ENCODE measurements at places on chromosomes 16 and 17.

DNA sequence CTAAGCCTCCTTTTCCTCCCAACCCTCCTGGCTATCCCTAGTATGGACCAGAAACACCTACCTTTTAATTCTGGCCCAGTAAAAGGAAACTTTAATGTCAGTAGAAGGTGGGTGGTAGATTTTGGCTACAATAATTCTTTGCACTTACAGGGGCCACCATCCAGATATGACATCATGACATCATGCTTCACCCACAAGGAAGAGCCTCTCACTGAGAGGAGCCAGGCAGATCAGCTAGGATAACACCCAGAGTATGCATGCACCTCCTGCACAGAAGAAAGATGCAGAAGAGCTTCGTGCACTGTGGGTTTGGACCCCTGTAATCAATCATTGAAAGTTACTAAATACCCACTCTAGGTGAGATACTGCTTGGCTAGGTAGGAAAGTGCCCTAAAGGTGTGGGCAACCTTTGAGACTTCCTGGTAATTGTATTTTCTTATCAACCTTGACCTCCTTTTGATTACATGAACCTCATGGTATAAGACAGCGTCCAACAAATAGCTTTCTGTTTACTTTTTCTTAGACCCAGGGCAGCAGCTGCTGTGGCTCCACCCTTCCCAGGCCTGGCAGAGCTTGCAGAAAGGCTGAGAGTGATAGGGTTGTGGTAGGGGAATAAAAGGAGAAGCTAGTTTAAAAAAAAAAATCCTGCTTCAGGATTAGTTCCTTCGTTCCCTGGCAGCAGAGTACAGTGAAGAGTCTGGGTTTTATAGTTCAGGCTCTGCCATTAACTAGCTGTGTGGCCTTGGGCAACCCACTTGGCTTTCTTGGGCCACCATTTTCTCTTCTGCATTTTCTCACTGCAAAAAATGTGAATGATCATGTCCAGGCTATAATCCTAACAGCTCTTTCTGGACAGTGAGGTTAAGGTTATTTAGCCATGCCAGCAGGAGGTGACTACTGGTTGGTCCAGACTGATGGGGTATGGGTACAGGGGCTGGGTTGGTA is 6.2 kb downstream of the MAP3K14 start:
- DNase-seq, result no peak

DNA sequence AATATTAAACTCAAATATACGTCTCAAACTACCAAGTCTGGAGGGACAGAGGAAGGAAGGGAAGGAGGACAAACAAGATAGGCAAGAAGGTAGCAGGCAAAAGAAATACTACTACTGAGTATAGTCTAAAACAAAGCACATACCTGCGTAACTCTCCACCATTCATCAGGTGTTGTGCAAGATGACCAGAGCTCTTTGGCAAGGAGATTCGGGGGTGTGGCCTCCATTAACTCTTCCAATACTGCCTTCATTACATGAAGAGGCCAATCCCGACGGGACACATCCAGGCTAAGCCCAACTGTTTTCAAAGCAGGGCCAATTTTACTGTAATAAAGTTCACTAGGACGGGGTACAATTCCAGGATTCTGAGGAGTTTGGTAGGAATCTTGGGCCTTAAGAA is 38.2 kb upstream of the ARL6IP1 start:
- DNase-seq, result no peak

DNA sequence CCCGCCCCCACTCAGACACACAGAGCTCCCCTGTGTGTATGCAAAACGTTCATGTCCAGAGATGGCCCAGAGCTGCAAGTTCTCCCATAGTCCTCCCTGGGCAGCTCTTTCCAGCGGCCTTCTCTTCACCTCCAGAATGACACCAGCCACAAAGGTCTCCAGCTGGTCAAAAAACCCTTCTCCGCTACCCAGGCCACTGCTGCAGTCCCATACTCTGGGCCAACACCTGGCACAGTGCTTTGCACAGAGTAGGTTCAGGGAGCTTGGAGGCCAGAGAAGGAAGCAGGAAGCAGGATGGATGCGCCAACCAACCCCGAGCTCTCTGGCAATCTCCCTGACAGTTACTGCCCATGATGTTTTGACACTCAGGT is 1.1 kb upstream of the STAT5B start:
- no peak for DNase-seq

GRCh38 chr17:3683054-3683511 is 12.9 kb downstream of the P2RX5 start:
- peak; percentile 48 for DNase-seq

GRCh38 chr17:309361-309888 is 43.2 kb downstream of the RPH3AL start:
- no peak for DNase-seq

GRCh38 chr16:87095271-87095670 is 221.9 kb downstream of the C16orf95 start:
- no peak for DNase-seq

DNA sequence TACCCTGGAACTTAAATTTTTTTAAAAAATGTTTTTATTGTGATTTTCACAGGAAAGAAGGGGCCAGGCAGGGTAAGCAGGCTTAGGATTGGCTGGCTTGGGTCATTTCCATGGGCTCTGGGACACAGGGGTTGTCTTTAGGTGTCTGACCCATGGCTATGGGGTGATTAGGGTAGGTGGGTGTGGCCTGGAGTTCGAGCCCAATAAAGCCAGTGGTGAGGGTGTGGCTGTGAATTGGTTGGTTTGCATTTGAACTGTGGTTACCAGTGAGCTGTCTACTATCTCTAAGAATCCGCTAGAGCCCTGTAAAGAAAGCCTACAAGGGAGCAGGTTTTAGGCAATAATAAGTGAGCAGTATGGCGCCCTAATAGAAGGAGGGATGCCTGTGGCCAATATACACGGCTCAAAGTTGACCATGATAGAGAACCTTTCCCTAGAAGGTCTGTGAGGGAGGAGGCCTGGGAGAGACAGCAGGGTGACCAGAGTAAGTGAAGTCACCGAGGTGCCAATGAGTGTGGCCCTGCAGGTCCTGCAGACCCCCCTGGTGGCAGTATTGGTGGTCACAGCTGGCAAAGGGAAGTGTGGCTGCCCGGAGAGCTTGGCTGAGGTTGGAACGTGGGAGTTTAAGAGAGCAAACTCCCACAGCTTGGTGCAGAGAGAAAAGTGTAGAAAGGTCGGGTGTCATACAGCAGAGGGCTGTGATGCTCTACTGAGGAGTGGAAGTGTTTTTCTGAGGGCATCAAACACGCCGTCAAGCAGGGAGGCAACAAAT is 454.0 kb downstream of the WWOX start:
- DNase-seq, result no peak

DNA sequence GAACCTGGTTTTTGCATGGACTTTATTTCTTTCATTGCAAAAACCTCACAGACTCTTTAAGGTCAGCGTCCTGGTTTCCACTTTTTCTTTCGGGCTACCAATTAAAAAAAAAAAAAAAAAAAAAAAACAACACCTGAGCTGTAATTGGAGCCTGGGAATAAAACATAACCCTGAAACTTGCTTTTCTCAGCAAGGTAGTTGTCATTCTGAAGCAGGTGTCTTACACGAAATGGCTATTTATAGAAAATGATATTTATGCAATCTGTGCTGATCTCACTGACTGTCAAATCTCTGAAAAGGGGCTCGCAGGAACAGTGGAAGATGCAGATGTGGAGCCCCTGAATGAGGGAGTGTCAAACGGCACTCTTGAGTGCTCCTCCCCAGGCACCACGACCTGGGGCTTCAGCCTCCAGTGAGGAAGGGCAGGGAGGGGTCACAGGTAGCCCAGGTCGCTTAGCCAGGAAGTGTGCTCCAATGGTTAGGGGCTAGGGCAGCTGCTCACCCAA is 10.4 kb upstream of the COTL1 start:
- no peak for DNase-seq

- no peak for DNase-seq
Measured at GRCh38 chr16:18932243-18932987, 6.2 kb upstream of the SMG1 start.

DNA sequence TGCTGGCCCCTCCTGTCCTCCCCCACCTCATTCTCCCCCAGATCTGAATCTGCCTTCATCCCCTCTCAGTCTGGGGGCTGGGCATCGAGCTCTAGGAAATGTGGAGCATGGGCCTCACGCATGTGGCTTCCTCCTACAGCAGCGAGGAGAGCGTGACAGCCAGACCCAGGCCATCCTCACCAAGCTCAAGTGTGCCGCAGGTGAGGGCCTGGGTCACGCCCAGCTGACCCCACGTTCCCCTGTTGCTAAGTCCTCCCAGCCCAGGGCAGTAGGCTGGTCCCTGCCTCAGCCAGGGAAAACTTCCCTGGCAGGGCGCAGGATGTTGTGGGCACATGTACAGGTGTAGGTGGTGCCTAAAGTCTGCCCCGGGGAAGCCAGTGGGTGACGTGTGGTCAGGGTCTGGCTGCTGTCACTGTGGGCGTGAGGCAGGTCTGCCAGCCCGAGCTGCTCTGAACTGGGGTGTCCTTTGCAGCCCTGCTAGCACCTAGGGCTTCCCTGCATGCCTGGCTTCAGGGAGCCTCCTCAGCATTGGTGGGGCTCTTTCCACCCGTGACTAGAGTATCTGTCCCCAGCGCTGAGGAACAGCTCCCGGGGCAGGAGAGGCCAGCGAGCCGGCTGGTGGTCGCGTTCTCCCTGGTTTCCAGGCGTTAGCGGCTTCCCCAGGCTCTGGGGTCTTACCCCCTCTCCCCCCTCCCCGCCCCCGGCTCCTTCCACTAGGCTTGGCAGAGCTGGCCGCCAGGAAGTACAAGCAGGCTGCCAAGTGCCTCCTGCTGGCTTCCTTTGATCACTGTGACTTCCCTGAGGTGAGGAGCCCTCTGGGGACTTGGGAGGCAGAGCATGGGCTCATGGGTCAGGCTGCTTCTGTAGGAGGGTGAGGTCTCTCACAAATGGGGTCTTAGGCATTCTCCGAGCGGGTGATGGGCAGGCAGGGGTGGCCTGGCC is 3.6 kb downstream of the GPS1 start:
- DNase-seq, result no peak

GRCh38 chr17:76542566-76542971 is 2.7 kb downstream of the PRCD start:
- no peak for DNase-seq

All from central memory CD4-positive, alpha-beta T cell (primary cell).